ENCODE measurements at places on chromosomes 6 and 20.

GRCh38 chr20:50285376-50286173, 94.9 kb downstream of the CEBPB start:
- DNase-seq, result peak; percentile 69

- no peak for DNase-seq
Observed at GRCh38 chr6:501891-502601, 110.5 kb downstream of the IRF4 start.

GRCh38 chr6:112620812-112621569, 273.9 kb downstream of the RFPL4B start:
- no peak for DNase-seq

GRCh38 chr20:37527638-37528445, at the start of gene BLCAP:
Gene BLCAP (minus strand): TSS chr20:37527876. CDS start chr20:37519174, 8,702 bp downstream.
- peak; percentile 98 for DNase-seq

DNA sequence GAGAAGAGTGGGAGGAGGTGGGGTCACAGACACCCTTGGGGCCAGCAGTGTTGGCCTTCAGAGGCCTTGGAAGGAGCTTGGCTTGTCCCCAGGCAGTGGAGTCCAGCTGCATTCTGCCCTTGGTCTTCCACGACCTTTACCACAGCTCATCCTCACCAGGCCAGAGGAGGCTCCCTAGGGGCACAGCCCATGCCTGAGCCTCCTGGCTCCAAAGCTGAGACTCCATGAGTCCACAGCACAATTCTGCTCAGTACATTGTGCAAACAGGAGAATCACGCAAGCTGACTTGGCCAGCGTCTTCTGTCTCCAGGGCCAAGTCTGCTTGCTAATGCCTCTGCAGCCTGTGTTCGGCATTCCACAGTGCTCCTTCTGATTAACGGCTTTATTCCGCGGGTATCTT, 337.2 kb downstream of the SMOC2 start:
- DNase-seq, result no peak

GRCh38 chr20:9581509-9581908, 67.1 kb downstream of the LAMP5 start:
- DNase-seq, result no peak
